Fibroblast of skin of scalp (primary cell): ENCODE measurements at places on chromosomes 12 and 14.

GRCh38 chr12:6367065-6367968 is 8.0 kb downstream of the SCNN1A start:
- DNase-seq: peak; percentile 42

- no peak for DNase-seq
These were observed 434.5 kb downstream of the MDGA2 start for GRCh38 chr14:47240748-47241437.

- DNase-seq: no peak
These were observed 99.6 kb downstream of the PTPN11 start for GRCh38 chr12:112518365-112518735.

DNA sequence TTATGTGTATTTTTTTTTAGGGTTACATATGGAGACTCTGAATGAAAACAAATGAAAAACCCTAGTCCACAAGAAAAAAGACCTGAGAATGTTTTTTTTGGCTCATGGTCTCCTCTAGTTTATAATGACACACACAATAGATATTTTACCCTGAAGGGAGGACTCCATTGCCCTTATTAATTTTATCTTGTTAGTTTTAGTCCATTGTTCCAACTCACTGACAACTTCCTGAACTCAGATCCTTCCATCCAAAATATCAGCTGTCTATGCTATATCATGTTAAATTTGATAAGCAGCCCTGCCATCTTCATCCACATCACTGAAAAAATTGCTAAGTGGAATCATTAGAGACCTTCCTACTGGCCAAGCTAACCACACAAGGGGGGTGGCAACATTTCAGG is 232.1 kb downstream of the MON2 start:
- peak; percentile 85 for DNase-seq

DNA sequence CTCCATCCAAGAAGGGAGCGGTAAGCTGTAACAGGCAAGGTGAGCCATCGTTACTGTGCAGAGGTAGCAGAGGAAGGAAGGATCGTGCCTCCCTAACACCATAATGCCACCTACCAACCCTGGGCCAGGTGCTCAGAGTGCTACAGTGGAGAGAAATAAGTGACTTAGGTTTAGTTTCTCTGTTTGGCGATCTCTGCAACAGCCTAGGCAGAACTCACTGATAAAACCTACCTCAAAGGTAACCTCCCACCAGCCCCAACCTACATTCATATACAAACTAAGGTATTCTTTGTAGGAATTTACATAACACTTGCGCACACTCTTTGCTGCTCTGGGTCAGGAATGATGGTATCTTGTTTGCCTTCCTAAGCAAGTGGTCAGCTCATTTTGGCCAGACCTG is 93.4 kb upstream of the TMEM132D start:
- no peak for DNase-seq

DNA sequence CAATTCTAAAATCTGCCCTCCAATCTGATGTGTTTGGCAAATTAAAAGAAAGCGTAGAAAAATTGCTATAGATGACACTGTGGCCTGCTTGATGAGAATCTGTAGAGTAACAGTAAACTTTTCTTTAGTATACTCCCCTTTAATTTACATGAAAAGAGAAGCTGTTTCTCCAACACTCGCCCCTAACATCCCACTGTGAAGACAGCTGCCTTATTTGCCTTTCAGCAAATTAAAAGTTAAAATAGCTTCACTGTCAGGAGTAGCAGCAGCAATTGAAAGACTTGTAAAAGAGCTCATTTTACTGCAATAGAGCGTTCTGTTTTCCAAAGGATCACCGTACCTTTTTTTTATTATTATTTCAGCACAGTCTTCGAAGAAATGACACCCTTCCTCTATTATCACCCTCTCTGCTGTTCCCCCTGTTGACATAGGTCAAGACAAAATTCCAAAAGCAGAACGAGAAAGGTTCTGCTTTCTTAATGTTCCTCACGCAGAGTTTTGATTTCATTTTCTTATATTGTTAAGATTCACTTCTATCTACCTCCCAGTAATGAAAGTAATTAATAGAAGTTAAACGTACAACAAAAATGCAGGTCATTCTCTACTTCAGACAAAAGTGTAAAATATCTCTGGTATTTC is 153.5 kb upstream of the USP15 start:
- no peak for DNase-seq

GRCh38 chr12:95788637-95789036 is 1.9 kb downstream of the NTN4 start:
- DNase-seq: peak; percentile 53

- peak; percentile 40 for DNase-seq
These were observed 380.8 kb downstream of the EGLN3 start for GRCh38 chr14:33569821-33570687.

- DNase-seq: no peak
These were observed 83.2 kb downstream of the RMST start for GRCh38 chr12:97545804-97546203.

DNA sequence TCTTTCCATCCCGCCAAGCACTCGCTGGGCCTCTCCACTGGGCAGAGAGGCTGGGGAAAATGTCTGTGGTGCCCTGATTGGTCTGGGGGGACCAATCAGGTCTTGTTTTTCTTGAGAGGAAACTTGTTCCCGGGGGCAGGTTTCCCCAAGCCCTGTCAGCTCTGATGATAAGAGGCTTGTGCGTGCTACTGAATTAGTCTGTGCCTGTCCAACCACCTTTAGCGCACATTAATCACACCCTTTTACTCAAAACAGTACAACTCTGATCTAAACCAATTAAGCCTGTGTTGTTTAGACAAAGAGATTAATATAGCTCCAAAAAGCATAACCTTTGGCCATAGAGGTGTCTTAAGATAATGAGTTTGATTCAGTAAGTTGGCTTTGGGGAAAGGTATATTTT is 580.4 kb downstream of the VRK1 start:
- DNase-seq: no peak

- DNase-seq: peak; percentile 26
These were observed at the start of gene CCDC85C for GRCh38 chr14:99603471-99604277. Gene CCDC85C, minus strand, starts transcription at chr14:99604207. Its CDS starts 248 bp downstream, at chr14:99603959.

- DNase-seq: no peak
These were observed 1127.9 kb downstream of the VRK1 start for GRCh38 chr14:97924922-97925613.

DNA sequence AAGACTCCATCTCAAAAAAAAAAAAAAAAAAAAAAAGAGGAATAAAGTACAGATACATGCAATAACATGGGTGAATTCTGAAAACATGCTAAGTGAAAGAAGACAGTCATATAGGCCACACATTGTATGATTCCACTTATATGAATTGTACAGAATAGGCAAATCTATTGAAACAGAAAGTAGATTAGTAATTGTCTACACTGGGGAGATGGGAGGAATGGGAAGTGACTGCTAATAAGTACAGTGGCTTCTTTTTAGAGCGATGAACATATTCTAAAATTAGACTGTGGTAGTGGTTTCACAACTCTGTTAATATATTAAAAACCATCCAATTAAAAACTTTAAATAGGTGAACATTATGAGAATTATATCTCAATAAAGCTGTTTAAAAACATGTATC is 74.4 kb downstream of the ANKS1B start:
- DNase-seq: no peak

DNA sequence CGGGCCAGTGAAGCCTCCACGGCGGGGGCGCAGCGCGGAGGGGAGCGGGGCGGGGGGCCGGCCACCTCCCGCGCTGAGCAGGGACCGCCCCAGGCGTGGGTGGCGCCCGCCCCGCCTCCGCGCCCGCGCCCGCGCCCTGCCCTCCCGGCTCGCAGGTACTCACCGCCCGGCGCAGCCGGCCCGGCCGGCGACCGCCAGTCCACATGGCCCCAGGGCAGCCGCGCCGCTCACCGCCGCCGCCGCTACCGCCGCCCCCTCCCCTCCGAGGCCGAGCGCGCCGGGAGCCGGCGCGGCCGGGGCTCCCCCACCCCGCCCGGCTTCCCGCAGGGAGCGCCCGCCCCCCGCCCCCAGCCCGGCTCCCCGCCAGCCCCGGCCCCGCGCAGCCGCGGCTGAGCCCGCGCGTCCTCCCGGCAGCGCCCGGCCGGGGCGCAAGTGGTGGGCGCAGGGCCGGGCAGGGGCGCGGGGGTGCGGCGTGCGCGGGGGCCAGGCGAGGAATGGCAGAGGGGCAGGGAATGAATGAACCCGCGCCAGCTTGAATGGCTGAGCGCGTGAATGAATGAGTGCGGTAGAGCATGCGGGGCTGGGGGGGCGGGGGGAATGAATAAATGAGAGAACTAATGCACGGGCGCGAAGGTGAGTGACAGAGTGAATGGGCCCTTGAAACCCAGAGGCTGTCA is at the start of gene BEGAIN:
TSS of gene BEGAIN (minus strand) at position 332 of the 677 bp plus-strand sequence. CDS start at position 205, 127 bp downstream.
- DNase-seq: no peak

DNA sequence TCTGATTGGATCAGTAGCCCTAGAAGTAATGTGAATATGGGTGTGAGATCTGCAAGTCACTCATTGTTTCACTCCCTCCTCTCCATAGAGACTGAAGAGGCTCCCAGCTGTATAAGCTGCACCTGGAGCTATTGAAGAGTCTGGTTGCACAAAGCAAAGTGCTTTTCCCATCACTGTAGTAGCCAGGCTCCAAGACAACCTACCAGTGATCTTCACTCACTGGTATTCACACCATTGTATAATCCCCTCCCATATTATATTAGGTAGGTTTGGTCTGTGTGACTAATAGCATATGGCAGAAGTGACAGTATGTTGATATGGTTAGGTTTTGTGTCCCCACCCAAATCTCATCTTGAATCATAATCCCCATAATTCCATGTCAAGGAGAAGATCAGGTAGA is 64.4 kb downstream of the ZFC3H1 start:
- DNase-seq: no peak

DNA sequence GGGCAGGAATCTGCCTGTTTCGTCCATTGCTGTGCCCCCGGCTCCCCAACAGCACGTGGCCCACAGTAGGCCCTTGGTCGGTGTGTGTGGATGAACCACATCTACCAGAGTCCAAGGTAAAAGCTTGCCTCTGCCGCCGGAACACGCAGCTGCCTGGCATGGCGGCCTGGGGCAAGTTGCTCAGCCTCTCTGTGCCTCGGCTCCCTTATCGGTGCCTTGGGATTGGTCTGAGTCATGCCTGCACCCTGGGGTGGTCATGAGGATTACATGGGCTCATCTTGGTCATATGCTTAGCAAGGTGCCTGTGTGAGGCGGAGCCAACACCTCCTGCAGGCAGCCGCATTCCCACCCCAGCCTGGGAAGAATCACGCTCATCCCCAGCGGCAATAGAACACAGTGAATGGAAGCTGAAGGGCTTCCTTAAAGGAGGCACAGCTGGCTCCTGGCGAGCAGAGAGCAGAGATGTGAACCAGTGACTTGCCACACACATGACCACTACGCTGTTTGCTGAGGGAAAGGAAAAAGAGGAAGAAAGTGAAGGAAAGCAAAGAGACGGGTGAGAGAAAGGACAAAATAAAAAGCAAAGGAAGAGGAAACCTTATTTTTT is 5.5 kb upstream of the SCARB1 start:
- no peak for DNase-seq

- no peak for DNase-seq
These were observed 22.8 kb downstream of the MMP17 start for GRCh38 chr12:131850856-131851559.

GRCh38 chr12:131105736-131106348 is 152.1 kb downstream of the ADGRD1 start:
- DNase-seq: no peak

GRCh38 chr14:93033983-93034670 is 81.6 kb downstream of the ITPK1 start:
- DNase-seq: no peak

DNA sequence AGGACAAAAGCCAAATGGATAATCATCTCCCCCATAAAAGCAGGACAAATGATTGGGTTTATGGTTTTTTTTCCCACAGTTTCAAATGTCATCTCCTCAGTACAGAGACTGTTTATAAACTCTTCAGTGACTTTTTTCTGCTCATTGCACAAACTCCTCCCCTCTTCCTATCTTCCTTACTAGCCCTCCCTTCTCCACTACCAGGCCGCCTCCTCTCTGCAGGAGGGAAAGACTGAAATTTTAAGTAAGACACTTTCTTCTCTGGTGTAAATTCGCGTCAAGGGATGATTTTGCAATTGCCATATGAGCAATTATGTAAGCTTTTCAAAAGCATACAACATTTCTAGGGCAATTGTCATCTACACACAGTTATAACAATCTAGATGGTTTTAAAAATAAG is 37.0 kb downstream of the BTG1 start:
- DNase-seq: peak; percentile 86

DNA sequence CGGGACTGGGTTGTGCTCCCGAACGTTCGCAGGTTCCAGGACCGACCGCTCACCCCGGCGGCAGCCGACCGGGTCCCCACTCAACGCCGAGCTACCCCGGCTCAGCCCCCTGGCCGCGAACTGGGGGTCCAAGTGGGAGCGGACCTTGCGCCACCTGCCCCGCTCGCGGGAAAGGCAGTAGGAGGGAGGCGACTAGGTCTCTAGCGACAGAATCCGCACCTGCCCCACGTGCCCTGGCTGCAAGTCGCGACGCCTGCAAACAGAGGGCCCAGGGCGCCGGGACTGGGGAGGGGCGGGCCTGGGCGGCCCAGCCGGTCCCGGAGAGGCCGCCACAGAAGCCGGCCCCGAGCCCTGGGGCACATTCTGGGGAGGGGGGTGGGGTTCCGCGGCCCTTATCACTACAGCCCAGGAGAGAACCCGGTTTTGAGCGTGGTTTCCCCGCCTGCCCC is 239.2 kb upstream of the CPNE8 start:
- DNase-seq: no peak

DNA sequence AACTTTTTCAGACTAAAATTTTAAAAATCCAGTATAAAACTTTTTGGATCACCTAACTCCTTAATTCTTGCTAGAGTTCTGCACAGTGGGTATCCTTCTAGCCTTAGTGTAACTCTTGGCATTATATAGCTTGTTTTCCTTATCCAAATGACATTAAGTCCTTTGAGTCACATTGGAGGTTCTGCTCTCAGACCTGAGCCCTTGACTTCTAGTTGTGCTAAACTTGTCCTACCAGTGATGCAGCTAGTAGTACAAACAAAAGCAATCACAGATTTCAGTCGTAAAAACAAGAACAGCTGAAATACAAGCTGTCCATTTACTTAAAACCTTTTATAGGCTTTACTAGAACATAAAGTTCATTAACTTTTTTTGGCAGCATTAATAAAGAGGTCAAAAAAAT is 10.5 kb downstream of the ZBTB1 start:
- DNase-seq: no peak
